Aorta (tissue), 5 donors: ENCODE measurements at places on chromosomes 5 and 9. TPM values are rescaled to one million over a fixed set of nuclear protein-coding genes. Genes with fewer than 3 reads are reported as not detected.
A peak's percentile ranks its signal among the peaks of the same experiment; 100 is the strongest.

GRCh38 chr5:180910735-180911134 lies 11.8 kb downstream of the BTNL8 start:
- DNase-seq: no peak

- no peak for DNase-seq
These were observed 28.8 kb downstream of the FRMD3 start for GRCh38 chr9:83509402-83509801.

GRCh38 chr5:142006363-142007236 lies 6.2 kb downstream of the GNPDA1 start:
- no peak for DNase-seq

- peak; percentile 72 for DNase-seq
These were observed 71.5 kb downstream of the PSMB7 start for GRCh38 chr9:124343533-124344290.

GRCh38 chr9:136011703-136012496 lies 50.7 kb upstream of the UBAC1 start:
- DNase-seq: peak; percentile 92

Gene CTSV
- total RNA-seq: not detected

Gene ALDOB
- not detected for total RNA-seq
